ENCODE measurements at places on chromosomes 4 and X. TPM values are rescaled to one million over a fixed set of nuclear protein-coding genes. Genes with fewer than 3 reads are reported as not detected.
A peak's percentile ranks its signal among the peaks of the same experiment; 100 is the strongest.

- DNase-seq, result no peak
Observed at GRCh38 chrX:87299563-87300160, 217.9 kb upstream of the KLHL4 start.

The CXCL13 gene
- total RNA-seq, result not detected

The SSX1 gene
- not detected for total RNA-seq

DNA sequence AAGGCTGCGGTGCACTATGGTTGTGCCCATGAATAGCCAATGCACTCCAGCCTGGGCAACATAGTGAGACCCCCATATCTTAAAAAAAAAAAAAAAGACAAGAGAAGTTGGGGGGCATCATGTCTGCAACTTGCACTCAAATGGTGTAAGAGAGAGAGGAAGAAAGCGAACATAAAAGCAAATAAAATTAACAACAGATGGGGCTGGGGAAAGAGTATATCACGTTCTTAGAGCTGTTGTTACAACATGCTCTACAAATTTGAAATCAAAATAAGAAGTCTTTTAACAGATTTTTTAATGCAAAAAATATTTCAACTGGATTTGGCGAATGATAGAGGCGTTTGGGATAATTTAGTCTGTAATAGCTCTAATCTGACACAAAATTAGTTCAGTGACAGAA lies 144.9 kb downstream of the FNIP2 start:
- DNase-seq, result no peak

The TLR7 gene
- total RNA-seq, result 0.06 TPM

The CTAG1B gene
- not detected for total RNA-seq

The FGB gene
- total RNA-seq, result not detected

The PCDH11X gene
- total RNA-seq, result not detected

The ZNF595 gene
- total RNA-seq, result 39.3 TPM

The ABCE1 gene
- total RNA-seq, result 159 TPM

- DNase-seq, result peak; percentile 21
Observed at GRCh38 chr4:82905205-82905604, 4.7 kb downstream of the THAP9 start.

The DGKK gene
- total RNA-seq, result 0.11 TPM

DNA sequence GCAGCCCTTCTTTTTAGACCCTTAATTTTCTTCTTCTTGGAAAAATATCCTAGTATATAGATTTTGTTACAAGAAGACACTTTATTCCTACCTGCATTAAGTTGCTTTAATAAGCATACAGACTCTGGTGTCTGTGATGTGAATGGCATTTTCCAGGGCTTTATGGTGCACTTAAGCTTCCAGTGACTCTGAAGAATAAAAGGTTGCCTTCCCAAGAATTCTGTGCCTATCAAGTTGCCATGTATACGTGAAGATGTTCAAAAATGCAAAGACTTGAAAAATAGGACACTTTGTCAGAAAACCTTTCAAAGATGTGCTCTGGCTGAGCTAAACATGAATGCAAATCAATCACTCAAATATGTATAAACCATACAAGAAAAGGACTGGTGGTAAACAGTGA lies 110.9 kb downstream of the RS1 start:
- DNase-seq, result no peak

DNA sequence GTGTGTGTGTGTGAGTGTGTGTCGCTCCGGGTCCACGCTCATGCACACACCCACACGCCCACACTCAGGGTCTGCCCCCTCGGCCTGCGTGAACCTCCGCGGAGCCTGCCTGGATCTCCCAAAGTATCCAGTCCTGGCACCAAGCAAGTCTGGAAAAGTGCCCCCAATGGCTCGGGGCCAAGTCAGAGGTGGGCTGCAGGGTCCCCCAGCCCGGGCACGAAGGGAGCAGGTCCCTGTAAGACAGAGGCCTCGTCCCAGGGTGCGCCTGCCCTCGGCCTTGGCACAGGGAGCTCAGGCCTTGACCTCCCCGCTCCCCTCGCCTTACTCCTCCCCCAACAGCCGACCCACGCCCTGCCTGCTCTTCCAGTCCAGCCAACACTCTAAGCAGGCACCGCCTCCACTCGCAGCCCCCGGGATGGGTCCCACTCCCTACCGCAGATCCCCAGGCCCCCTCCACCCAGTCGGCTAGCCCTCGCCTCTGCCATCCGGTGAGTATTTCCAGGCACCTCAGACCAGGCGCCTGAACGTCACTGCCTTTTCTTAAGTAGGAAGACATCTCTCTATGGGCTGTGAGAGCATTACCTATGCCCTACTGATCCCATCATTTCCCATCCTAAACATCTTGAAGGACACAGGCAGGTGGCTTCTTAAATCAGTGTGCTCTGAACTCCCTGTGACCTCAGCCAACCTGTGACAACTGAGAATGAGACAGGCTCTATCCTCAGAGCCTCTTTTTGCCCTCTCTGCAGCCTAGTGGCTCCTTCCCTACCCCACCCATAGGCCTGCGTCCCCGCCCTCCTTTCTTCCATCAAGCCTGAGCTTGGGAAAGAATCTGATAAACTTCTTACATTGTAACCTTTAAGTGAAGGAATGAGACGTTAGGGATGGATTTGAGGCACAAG lies 704 bp downstream of the FAM114A1 start:
- DNase-seq, result peak; percentile 27

DNA sequence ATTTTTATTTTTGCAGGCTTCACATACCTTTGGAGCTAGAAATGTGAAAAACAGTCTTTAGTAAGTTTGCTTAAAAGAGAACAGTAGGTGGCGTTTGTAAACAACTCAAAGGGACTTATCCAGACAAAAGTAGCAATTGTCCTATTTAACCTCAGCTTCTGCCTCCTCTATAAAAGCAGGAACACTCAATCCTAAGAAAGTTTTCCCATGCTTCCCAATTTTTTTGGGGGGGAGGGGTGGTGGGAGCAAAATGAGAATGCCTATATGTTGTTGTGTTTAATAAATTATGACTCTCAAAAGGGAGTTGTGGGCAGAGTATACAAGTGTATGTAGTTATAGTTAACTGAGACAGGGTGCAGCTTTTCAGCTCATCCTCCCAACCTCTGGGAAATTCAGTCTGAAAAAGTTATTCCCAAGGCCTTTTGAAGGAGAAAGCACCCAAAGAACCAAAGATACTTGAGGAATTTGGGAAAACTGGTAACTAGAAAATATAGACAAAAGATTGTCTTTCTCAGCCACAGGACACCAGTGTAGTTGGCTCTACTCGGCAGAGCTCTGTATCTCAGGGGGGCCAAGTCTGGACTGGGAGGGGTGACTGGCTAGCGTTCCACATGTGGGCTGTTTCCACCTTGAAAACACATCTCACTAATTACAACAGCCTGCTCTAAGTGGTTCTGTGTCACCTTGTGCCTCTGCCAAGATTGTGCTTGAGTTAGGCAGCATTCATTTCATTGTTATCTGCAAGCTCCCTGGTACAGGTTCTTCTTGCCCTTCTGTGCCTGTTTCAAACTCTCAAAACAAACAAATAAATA lies 2.8 kb downstream of the SFRP2 start:
- no peak for DNase-seq

GRCh38 chr4:142528433-142528832 lies 317.7 kb downstream of the INPP4B start:
- DNase-seq, result no peak

Data from Daoy (cell line).